ENCODE measurements at places on chromosomes 3 and 15. TPM values are rescaled to one million over a fixed set of nuclear protein-coding genes. Genes with fewer than 3 reads are reported as not detected.

Gene HCN4
- total RNA-seq = not detected

Gene MESP1
- total RNA-seq = 30.4 TPM

Gene NPAP1
- not detected for total RNA-seq

Gene MORC1
- not detected for total RNA-seq

Gene PLA2G4D
- not detected for total RNA-seq

Gene LRRC58
- total RNA-seq = 7.9 TPM

Gene TNNC1
- total RNA-seq = 6,129 TPM

Gene ST3GAL6
- total RNA-seq = 22.9 TPM

Gene CLEC3B
- total RNA-seq = 19.8 TPM

Gene MOBP
- not detected for total RNA-seq

Gene NRROS
- 1.9 TPM for total RNA-seq

Gene OR5K2
- not detected for total RNA-seq

Gene POPDC2
- total RNA-seq = 205 TPM

Gene CCDC54
- not detected for total RNA-seq

Gene COL6A5
- total RNA-seq = not detected

Gene ARID3B
- total RNA-seq = 1.8 TPM

Gene KNG1
- 0.26 TPM for total RNA-seq

Gene DAPK2
- 50.3 TPM for total RNA-seq

Gene VILL
- total RNA-seq = 0.75 TPM

Gene CHRNB4
- not detected for total RNA-seq

Gene SEMA3B
- 3.9 TPM for total RNA-seq

Gene AHSG
- not detected for total RNA-seq

Gene ZDHHC23
- 0.99 TPM for total RNA-seq

Gene C3orf85
- total RNA-seq = not detected

Gene CNTN3
- not detected for total RNA-seq

Gene RTP1
- total RNA-seq = not detected

Gene EPHB1
- total RNA-seq = 2.0 TPM

Gene RASL12
- 3.2 TPM for total RNA-seq

Gene RASSF1
- 10.1 TPM for total RNA-seq

Gene CTSH
- 22.1 TPM for total RNA-seq

Gene PPCDC
- 5.2 TPM for total RNA-seq

Gene HSPBAP1
- 17.6 TPM for total RNA-seq

Gene TMC3
- total RNA-seq = not detected

Gene GXYLT2
- 0.84 TPM for total RNA-seq

Gene CDCP1
- total RNA-seq = 0.27 TPM

Gene FBXW12
- not detected for total RNA-seq

Gene C3orf49
- total RNA-seq = not detected

Gene TLR9
- 0.55 TPM for total RNA-seq

Gene CLDN11
- total RNA-seq = 2.3 TPM

Gene BOC
- total RNA-seq = 15.4 TPM

Gene CXCR6
- not detected for total RNA-seq

Gene CAV3
- 56.0 TPM for total RNA-seq

Gene GRM2
- 0.15 TPM for total RNA-seq

Gene TTLL13
- total RNA-seq = not detected

Gene TF
- 1.2 TPM for total RNA-seq

Gene MUSTN1
- 1,165 TPM for total RNA-seq

Gene IL5RA
- total RNA-seq = not detected

Gene CEMIP
- 0.04 TPM for total RNA-seq

Gene HHLA2
- not detected for total RNA-seq

Gene MESP2
- not detected for total RNA-seq

Gene TMEM158
- 1.5 TPM for total RNA-seq

Gene EPHB3
- total RNA-seq = 1.6 TPM

Gene UCN2
- total RNA-seq = not detected

Gene ANKRD63
- total RNA-seq = not detected

Gene PDZRN3
- total RNA-seq = 39.3 TPM

Gene CPN2
- total RNA-seq = not detected

Gene LTF
- total RNA-seq = 2.0 TPM

Gene ISLR
- total RNA-seq = 5.1 TPM

Gene EXD1
- total RNA-seq = not detected

Gene LEKR1
- 0.79 TPM for total RNA-seq

All from psoas muscle (tissue), 8 donors.